Endodermal cell (in vitro differentiated cells): ENCODE measurements at places on chromosomes 12 and 14. TPM values are rescaled to one million over a fixed set of nuclear protein-coding genes. Genes with fewer than 3 reads are reported as not detected.
A peak's percentile ranks its signal among the peaks of the same experiment; 100 is the strongest.

DNA sequence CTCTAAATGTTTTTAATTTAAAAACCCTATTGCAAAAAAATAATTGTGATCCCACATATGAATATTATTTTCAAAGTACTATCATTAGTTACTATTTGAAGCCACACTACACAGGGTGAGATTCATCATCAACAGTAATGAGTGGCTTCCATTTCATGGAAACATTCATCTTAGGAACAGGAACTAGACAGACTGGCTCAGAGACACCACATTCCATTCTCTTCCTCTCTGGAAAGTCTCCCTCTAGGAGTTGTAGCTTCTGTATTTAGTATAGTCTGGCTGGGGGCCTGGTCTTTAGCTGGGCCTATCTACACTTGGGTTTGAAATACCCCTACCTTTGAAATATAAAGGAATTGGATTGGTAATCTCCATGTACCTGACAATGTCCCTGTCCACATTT lies 6.2 kb upstream of the VDR start:
- DNase-seq, result peak; percentile 10

- DNase-seq, result peak; percentile 69
Measured at GRCh38 chr12:31702047-31702446, 26.8 kb downstream of the AMN1 start.

GRCh38 chr14:96191841-96192462 lies 12.7 kb upstream of the BDKRB2 start:
- DNase-seq, result peak; percentile 84

GRCh38 chr12:47156167-47156736 lies 76.5 kb upstream of the AMIGO2 start:
- no peak for DNase-seq

GRCh38 chr14:99598774-99599173 lies 5.2 kb downstream of the CCDC85C start:
- no peak for DNase-seq

DNA sequence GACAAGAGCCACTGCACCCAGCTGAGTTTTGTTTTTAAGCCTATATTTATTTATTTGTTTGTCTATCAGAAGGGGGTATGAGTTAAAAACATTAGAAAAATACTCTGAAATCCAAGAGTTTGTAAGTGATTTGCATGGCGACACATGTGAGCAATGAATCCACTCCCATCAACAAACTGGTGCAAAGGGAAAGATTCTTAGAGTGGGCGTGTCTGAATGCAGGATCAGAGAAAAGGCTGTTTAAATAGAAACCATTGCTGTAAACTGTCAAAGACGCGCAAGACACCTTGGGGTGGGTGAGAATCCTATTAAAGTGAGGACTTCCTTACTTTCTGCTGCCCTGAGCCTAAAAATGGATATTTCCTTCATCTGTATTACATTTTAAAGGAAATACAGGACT lies 51.9 kb downstream of the ZFYVE26 start:
- DNase-seq, result no peak

DNA sequence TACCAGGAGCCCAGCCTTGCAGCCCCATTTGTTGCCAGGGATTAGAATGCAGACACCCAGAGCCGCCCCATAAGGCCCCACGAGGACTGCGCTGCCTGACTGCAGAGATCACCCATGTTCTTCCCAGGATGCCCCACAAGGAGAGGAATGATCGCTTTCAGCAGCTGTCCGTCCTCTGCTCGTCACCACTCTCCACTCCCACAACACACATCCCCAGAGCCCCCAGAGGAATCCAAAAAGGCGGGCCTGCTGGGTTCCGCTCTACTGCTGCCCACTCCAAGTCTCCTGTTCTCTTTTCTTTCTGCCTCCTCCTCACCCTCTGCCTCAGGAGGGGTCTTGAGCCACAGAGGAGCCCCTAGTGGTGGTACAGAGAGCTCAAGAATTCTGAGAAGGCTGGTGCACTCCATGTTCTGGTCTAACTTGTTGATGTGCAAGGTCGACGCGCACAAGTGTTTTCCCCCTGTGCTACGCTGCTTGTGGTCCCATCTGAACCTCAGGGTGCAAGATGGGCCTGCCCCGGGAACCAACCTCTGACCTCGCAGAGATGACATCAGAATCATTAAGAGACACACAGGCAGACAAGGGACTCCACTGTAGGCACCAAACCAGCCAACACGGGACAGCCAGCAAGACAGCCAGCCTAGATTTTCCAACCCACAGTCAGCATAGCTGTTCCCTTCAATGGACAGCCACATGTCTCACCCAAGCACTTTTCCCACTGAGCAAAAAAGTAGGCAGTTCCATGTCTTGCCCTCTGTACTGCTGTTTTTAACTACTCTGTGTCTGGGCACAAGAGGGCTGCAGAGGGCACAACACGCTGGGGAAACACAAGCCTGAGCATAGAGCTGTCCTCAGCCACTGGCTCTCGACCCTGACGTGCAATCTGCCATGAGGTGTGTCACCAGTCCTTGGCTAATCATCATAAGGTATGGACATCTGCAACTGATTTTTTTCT lies 29.9 kb downstream of the PXN start:
- peak; percentile 87 for DNase-seq

- peak; percentile 86 for DNase-seq
Measured at GRCh38 chr12:7128681-7129286, at the start of gene RBP5. TSS of gene RBP5 (minus strand) at chr12:7128889. CDS start at chr12:7128775, 114 bp downstream.

DNA sequence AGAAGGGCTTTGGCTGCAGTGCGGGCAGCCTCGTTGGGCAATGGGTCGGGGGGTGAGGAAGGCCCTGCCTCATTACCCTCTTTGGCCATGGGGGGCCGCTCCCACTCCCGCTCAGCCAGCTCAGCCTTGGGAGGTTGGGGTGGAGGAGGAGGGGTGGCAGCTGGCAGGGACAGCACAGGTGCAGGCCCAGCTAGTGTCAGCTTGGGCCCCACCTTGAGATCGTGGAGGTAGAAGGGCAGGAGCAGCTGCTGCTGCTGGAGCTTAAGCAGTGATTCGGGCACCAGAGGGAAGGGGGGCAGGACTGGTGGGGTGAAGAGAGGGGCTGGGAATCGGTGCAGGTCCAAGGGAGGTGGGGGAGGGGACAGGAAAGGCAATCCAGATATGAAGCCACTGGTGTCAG lies 26.0 kb downstream of the ZFHX2 start:
- no peak for DNase-seq

DNA sequence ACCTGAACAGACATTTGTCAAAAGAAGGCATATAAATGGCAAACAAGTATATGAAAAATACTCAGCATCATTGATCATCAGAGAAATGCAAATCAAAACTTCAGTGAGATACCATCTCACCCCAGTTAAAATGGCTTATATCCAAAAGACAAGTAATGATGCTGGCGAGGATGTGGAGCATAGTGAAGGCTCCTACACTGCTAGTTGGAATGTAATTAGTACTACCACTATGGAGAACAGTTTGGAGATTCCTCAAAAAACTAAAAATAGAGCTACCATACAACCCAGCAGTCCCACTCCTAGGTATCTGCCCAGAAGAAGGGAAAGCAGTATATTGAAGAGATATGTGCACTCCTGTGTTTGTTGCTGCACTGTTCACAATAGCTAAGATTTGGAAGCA lies 146.1 kb downstream of the TGFB3 start:
- no peak for DNase-seq

- DNase-seq, result peak; percentile 98
Measured at GRCh38 chr12:108618079-108618952, 15.4 kb downstream of the SELPLG start.

DNA sequence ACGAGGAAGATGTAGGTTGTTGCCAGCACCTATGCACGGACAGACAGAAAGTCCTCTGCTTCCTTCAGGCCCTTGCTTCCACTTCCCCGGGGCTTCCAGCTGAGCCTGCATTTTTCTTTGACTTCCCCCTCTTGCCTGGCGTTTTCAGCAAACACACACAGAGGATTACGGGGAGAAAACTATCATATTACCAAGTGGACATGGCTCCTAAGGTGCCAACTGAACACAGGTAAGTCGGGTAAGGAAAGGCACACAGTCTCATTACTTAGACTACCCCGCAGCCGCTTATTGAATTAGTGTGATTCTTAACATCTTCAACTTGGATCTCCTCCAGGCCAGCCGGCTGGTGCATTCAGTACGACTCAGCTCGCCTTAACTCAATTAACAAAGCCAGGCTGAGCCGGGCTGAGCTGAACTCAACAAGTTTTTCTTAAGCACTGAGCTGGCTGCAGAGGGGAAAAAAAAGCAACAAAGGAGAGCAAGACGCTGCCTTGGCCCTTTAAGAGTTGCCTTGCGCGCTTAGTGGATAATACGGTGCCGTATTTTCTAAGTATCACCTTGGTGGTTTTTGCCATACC lies 19.2 kb upstream of the MAP1LC3B2 start:
- DNase-seq, result peak; percentile 83

DNA sequence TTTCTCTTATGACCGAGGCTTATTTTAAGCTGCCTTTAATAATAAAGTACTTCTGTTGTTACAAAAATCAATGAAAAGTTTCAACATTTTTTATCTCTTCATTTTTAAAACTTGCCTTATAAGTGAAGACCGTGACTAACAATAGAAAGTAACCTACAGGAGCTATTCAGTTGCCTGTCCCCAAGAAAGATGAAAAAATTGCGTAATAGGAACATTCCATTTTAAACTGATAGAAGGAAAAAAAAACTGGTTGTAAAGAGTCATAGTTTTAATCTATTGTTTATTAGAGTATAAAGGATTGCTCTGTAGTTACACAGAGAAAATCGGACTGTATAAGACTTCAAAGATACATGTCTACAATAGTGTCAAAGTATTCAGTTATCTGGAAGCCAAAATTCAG lies 83.3 kb downstream of the DAAM1 start:
- no peak for DNase-seq

- DNase-seq, result no peak
Measured at GRCh38 chr12:79266343-79267144, 402.0 kb downstream of the SYT1 start.

DNA sequence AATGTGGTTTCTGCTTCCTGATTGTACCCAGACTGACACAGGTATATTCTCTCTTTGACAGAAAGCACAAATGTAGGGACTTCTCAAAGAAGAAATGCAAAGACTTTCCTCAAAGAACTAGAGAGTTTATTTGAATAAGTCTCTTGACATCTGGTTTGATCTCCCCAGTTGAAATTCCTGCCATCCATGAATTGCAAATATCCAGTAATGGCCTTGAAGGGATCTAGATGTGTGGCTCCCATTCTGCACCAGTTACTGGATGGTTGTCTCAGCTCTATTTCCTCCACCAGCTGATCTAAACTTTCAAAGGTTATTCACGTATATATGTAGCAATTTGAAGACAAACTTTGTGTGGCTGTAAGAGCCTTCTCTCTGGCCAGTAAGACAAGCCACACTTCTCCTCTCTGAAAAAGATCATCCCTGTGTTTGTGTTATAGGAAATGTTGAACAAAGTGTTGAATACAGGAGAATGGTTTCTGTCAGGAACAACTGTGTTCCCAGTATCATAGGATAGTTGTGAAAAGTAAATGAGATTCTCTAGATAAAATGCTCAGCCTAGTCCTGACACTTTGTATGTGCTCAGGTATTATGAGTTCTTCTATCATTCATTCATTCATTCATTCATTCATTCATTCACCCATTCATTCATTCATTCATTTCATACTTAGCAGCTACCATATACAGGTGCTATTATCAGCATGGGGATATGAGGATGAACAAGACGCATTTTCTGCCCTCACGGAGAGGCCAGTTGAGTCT lies 22.7 kb upstream of the GPRC5A start:
- no peak for DNase-seq

GRCh38 chr12:119006746-119007145 lies 25.4 kb downstream of the SRRM4 start:
- peak; percentile 79 for DNase-seq

DNA sequence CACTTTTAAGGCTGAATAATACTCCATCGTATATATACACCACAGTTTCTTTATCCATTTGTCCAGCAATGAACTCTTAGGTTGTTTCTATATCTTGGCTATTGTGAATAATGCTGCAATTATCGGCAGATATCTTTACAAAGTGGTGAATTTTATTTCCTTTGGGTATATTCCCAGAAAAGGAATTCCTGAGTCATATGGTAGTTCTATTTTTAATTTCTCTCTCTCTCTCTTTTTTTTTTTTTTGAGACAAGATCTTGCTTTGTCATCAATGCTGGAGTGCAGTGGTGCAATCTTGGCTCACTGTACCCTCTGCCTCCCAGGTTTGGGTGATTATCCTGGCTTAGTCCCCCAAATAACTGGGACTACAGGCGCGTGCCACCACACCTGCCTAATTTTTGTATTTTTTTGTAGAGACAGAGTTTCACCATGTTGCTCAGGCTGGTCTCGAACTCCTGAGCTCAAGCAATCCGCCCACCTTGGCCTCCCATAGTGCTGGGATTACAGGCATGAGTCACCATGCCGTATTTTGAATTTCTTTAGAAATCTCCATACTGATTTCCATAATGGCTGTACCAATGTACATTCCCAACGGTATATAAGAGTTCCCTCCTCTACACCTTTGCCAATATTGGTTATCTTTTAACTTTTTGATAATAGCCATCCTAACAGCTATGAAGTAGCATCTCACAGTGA lies 98.4 kb downstream of the EFCAB11 start:
- DNase-seq, result no peak

- DNase-seq, result no peak
Measured at GRCh38 chr14:72597252-72598233, 296.4 kb downstream of the DPF3 start.

DNA sequence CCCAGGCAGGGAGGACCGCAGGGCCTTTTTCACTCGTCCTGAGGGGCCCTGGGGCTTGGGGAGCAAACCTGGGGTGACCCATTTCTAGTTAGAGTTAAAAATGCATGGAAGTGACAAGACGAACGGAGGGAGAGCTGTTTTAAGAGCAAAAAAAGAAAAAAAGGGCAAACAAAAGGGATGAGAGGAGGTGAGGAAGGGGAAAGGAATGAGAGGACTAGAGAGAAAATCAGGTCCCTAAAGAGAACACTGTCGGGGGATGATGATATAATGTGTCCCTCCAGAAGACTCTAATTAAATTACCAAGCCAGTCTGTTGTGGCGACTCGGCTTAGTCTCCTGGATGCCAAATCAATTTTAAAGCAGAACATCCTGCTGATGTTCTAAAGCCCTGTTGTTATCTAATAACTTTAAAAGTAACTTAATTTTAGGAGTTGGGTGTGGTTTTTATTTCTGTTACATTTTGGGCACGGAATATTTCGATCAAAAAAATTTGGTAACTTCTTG lies 1.1 kb downstream of the ANO6 start:
- no peak for DNase-seq

DNA sequence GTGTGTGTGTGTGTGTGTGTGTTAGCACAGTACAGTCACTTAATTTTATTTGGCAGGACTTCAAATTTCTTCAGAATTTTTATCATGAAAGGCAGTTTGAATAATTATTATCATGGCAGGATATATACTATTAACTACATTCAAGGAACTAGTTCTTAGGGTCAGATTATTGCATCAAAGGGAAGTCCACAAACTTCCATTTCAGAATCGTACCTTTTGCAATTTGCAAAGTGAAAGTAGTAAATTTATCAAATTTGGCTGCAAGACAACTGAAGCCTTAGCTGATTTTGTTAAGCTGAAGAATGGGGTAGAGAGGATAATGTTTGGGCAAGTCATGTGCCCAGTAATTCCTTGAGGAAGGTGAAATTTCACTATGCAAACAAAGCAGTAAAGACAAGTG lies 68.2 kb downstream of the PLEKHG7 start:
- no peak for DNase-seq

GRCh38 chr12:112962561-112962960 lies 15.8 kb upstream of the OAS2 start:
- DNase-seq, result peak; percentile 31

- DNase-seq, result no peak
Measured at GRCh38 chr14:92726933-92727262, 21.5 kb downstream of the LGMN start.

Gene TAS2R7
- not detected in 3 replicates for total RNA-seq

Gene CD163L1
- 0.75 and 0.99 TPM in 2 replicates for total RNA-seq

Gene LIN7A
- 16.3 and 19.3 TPM in 2 replicates for total RNA-seq

Gene KRT77
- not detected in 2 replicates for total RNA-seq

Gene KRT2
- total RNA-seq, result not detected in 3 replicates

Gene FAM234B
- 20.8 to 31.2 TPM (median 21.1 TPM) in 3 replicates for total RNA-seq

Gene SLCO1B1
- not detected in 3 replicates for total RNA-seq
